Foreskin keratinocyte (primary cell): ENCODE measurements at places on chromosomes 3 and 15.

DNA sequence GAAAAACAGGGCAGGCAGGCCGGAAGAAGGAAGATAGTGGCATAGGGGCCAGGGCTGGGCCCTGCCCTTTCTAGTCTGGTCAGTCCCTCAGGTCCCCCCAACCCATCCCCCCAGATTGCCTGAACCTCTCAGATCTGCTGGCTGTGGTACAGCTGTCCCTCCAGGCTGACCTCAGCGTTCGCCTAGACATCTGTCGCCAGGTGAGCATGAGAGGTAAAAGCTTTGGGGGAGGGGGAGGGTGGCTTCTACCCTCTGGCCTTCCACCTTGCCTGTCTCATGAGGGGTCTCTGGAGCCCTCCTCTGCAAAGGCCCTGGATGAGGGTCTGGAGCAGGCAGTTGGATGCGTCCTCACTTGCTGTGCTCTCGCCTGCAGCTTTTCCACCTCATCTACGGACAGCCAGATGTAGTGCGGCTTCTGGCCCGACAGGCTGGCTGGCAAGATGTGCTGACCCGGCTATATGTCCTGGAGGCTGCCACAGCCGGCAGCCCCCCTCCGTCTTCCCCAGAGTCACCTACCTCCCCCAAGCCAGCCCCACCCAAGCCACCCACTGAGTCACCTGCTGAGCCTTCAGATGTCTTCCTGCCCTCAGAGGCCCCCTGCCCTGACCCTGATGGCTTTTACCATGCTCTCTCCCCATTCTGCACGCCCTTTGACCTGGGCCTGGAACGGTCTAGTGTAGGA, 20.2 kb downstream of the NBEAL2 start:
- no peak for DNase-seq

DNA sequence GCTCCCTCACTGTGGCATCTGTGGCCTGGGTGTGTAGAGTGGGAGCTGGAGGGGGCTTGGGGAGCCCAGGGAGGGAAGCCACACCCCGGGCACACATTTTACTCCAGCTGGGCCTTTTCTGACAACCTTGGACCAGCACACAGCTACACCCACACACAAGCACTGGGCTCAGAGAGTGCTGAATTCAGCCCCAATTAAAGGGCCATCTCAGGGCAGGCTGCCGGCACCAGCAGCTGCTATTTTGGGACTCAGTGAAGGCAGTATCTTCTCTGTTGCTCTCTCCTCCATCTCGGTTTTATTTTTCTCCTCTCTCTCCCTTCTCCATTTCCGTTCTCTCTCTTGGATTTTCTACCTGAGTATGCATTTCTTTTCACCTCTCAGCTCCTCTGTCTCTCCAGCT, 19.1 kb upstream of the TBC1D21 start:
- no peak for DNase-seq

- DNase-seq = no peak
Measured at GRCh38 chr15:37105029-37105428, 4.7 kb upstream of the MEIS2 start.

- DNase-seq = no peak
Measured at GRCh38 chr3:195057716-195058115, 213.2 kb downstream of the XXYLT1 start.

DNA sequence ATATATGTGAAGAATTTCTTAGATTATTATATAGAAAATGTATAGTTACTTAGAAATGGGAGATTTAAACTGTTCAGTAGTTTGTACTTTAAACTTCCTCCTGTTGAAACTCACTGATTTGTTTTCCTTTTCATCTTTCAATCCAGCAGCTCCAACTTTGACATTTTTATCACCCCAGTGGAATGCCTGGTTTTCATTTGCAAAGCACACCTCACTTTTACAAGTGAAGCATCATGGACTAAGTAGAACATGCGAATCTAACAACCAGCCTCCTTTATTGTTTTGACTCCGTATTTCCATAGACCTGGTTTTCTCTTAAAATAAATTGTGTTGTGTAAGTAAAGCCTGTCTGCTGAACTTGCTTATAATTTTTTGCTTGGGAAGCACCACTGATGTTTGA, 97.8 kb upstream of the ROBO2 start:
- no peak for DNase-seq
